Fibroblast of pulmonary artery (primary cell): ENCODE measurements at places on chromosomes 12 and 14.

DNA sequence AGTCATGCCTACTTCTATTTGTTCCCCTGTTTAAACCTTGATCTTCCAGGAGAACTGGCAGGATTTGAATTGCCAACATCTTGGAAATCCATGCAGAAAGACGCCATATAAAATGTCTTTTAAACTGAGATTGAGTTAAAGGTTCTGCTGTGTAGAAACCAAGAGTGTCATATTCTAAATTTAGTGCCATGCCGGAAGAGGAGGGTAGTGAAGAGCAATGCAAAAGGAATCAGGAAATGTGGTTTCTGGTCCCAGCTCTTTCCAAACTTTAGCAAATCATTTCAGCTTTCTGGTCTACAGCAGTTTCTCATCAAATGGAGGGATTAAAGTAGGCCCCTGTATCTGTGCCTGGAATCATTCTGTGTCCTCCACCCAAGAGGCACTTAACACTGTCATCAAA, 85.7 kb downstream of the BTG1 start:
- peak; percentile 85 for DNase-seq

DNA sequence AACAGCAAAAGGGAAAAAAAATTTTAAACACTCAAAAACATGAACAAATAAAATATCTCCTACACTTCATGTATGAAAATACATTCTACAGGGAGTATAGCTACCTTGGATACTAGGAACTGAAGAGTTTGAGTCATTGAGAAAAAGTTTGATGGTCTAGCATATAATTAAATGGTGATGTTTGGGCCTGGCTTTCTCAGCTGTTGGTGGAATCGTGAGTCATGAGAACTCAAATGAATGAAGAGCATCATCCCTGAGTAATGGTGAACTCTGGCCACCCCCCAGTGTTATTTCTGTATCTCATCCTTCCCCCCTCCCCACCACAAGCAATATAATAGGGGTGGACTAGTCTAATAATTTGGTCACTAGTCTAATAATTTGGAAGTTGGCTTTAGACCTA, 6.7 kb upstream of the SLC6A15 start:
- DNase-seq = peak; percentile 3

GRCh38 chr12:122841544-122842321, 6.5 kb downstream of the HIP1R start:
- DNase-seq = no peak

DNA sequence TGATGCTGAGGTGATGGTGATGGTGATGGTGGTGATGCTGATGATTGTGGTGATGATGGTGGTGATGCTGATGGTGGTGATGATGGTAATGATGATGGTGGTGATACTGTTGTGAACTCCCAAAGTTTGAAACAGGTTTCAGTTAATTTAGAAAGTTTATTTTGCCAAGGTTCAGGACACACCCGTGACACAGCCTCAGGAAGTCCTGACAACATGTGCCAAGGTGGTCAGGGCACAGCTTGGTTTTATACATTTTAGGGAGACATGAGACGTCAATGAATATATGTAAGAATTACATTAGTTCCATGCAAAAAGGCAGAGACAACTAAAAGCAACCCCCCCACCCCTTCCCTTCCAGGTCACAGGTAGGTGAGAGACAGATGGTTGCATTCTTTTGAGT, 112.8 kb upstream of the EVL start:
- DNase-seq = no peak

GRCh38 chr12:120367924-120368788, 808 bp downstream of the MSI1 start:
- DNase-seq = no peak

DNA sequence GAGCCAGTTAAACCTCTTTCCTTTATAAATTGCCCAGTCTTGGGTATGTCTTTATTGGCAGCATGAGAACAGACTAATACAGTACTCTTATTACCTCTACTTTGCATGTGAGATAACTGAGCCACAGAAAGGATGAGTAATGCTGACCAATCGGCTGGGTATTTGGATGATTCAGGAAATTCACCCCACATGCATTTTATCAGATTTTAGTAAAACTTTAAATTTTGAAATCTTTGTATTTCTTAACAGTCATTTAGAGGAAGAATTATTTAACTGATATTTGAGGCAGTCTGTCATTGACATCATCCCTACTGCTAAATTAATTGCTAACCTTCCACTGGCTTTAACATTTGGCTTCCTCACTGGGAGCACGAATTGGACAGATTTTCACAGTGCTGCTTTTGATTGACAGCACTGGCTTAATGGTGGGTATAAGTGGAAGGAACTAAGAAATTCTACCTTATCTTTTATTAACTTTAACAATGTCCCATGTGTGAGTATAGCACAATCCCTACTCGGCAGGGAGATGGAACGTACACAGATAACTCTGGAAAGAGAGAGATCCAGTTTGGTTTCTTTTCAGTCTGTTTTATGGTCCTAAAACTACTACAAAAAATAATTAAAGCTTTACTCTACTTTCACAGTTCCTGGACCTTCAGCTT, 261.0 kb downstream of the DACT1 start:
- peak; percentile 94 for DNase-seq

- DNase-seq = peak; percentile 35
These were observed 51.4 kb upstream of the GARIN2 start for GRCh38 chr14:67137744-67138371.

- no peak for DNase-seq
These were observed 175.1 kb upstream of the ARHGAP5 start for GRCh38 chr14:31902002-31902401.

- no peak for DNase-seq
These were observed 1.5 kb downstream of the BMAL2 start for GRCh38 chr12:27334042-27334720.

- no peak for DNase-seq
These were observed 110.2 kb upstream of the SLC38A4 start for GRCh38 chr12:46936042-46936441.

DNA sequence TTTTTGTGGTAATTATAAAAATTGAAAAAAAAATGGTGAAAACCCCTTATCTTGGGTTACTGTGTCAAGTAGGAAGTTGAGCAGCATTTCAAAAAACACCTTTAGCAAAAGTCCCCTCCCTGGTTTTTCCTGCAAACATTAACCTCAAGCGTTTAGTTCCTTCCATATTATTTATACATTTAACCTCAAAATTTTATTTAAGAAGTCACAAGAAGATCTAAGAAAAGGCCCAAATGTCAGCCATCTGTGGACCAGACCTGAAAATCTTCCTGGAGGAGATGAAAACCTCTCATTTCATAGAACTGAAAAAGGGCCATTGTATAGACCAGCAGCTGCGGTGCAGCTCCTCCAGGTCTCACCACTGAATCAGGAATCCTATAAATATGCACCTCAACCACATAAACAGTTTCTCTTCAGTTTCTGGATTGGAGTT, 40.4 kb upstream of the BTG1 start:
- DNase-seq = no peak

GRCh38 chr12:386651-387050, 2.5 kb downstream of the KDM5A start:
- DNase-seq = peak; percentile 56

GRCh38 chr12:45626965-45627364, 102.5 kb upstream of the ARID2 start:
- no peak for DNase-seq

- DNase-seq = peak; percentile 88
These were observed 135.8 kb downstream of the ITPR2 start for GRCh38 chr12:26697217-26697616.

- DNase-seq = no peak
These were observed 32.6 kb downstream of the TNFAIP2 start for GRCh38 chr14:103155826-103156394.

- peak; percentile 98 for DNase-seq
These were observed 323.8 kb downstream of the RAD51B start for GRCh38 chr14:68143341-68143841.

DNA sequence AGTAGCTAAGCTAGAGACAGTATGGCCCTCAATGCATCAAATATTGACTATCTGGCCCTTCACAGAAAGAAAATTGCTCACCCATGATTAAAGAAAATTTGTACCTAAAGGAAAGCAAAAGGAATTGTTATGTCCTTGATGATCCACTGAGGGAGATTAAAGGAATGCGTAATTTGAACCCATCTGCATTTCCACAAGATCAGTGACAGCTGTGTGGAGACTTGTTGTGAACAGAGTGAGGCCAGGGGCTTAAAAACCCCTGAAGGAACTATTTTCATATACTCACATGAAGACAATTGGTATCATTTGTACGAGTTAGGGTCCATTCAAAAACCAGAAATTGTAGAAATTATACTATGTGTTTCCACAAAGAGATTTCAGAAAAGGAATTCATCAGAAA, 1908.1 kb upstream of the SEL1L start:
- no peak for DNase-seq
